Cardiac fibroblast (primary cell): ENCODE measurements at places on chromosomes 2 and 18.

DNA sequence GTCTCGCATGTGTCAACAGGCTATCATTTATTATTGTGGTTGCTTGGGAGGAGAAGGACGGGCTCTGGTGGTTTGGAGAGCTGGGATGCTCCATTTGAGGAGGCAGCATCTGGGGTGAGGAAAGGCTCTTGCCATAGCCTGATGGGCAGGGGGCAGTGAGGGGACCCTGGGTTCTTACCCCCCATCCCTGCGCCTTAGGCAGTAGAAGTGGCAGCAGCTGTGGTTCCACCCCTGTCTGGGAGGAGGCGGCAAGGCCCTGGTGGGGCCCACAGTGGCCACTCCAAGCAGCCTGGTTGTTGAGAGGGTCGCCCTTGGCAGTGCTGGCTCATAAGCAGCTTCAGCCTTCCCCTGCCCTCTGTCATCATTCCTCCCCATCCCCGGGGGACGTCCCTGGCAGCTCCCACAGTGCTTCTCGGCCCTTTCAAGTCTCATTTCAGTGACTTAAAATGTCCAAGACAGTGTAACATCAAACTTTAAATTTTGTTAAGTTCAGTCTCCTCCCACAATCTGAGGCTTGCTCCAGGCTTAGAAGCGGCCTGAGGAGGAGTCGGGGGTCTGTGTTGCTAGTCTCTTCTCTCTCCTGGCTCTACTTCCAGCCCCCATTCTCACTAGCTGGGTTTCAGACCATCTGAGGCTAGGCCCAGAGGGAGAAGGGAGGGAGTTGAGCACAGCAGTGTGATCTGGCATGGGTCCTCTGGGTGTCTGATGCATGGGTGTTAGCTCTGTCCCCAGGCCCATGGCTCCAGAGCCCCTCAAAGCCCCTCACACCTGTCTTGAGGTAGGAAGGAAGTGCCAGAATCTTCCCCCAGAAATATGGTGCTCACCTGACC lies 34.9 kb upstream of the PTPN4 start:
- no peak for DNase-seq

- peak; percentile 54 for DNase-seq
Observed at GRCh38 chr2:238821391-238821790, 26.5 kb upstream of the TWIST2 start.

DNA sequence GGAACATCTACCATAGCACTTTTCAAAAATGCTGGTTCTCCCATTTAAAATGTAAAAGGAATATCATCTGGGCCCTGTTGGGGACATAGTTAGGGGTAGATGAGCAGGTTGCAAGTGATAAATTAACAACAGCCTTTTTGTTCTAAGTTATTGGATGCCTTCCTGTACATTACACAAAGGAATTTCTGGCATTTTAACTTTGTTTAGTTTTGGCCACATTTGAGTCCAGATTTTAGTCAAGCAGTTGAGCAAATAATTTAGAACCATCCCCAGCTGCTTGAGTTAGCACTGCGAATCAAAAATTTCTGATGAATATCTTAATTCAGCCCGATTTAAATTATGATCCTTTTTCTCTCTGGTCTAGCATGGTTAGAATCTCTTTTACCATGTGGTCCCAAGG lies 124.4 kb downstream of the TTC27 start:
- DNase-seq, result peak; percentile 22

DNA sequence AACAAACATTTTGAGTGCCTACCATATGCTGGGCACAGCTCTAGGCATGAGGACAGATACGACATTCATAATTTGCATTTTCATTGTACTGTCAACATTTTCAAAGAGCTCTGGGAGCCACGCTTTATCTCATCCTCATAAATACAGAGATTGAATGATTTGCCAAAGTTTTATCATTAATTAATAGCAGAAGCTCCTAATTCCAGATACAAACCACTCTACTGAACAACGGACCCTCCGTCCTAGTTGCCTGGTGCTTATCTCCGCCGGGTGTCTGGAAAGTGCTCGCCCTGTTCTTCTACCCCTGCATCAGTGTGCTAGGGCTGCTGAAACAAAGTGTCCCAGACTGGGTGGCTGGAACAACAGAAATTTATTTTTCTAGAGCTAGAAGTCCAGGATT lies 23.8 kb downstream of the SERTAD2 start:
- DNase-seq, result no peak

DNA sequence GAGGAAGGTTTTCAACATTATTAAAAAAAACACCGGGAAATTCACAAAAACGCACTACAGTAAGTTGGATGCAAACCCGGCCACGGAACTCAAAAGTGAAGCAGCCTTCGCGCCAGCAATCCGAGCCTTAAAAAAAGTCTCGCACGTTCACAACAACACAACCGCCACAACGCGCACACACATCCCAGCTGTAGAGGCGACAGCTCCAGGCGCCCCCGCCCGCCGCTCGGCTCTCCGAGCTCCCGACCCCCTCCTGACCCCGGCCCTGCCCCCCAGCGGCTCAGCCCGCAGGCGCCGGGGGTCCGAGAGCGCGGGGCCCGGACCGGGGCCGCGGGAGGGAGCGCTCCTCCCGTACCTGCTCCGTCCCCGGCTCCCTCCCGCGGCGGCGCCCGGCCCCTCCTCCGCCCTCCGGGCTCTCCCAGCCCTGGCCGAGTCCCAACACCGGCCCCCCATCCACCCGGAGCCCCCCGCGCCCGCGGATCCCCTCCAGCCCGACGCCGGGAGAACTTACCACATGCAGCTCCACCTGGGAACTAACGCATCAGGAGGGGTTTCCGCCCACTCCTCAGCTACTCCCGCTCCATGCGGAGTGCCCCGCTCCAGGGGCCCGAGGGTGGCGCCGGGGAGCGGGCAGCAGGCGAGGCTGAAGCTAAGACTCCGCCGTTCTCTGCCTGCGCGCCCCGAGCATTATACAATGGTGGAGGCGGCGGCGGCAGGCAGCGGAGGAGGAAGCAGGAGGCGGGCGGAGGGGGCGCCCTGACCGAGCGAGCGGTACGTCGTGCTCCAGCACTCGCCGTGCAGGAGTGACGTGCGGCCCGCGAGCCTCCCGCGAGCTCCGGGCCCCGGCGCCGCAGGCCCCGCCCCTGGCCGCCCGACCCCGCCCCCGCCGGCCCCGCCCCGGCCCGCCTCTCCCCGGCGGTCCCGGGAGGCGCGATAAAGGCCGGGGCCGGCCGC lies at the start of gene SERTAD2:
SERTAD2 (minus strand) TSS at position 805 of the 954 bp plus-strand sequence. CDS start 17,042 bp downstream, outside the sequence.
- DNase-seq, result peak; percentile 84
